Stimulated activated naive B cell treated with anti-CD40 and anti-IgM and Interleukin-4, amounts not matched to agents 10 μg/mL and 1 μg/mL and 100 μg/mL, for 72 hours (primary cell): ENCODE measurements at places on chromosomes 1 and 21.

DNA sequence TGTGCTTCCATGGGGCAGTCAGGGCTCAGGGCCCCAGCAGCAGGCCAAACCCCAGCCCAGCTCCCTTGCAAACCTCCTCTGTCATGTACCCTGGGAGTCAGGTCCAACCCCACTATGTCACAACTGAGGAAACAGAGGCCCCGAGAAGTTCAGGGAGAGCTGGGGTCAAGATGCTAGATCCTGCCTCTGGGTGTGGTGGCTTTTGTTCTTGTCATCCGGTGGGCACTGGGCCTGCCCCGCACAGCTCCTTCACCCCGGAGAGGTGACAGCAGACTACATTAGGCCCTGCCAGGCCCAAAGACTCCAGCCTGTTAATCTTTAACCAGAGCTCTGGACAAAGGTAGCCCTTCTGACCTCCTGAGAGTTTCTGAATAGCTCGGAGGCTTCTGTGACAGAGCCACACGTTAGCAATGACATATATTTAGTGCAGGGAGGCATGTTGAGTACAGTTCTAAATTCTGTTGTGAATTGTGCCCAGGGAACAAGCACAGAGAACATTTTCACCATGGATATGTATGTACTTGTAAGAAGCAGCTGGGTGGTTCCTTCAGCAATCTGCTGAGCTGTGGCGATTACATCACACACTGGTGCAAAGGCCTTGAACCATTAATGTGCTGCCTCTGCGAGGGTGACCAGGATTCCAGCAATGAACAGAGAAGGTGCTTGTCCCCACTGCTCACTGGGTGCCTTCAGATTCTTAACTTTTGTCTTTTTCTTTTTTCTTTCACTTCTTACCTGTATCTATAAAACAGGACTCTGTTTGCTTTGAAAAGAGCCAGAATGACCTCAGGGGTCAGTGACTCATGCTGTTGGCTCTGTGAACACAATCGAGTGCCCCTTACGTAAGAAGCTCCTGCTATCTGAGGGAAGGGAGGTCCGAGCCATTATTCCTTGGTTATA is 102.8 kb downstream of the RHOU start:
- DNase-seq = no peak

GRCh38 chr1:96980448-96980847 is 258.9 kb downstream of the PTBP2 start:
- no peak for DNase-seq

GRCh38 chr1:16938351-16939321 is 16.9 kb downstream of the CROCC start:
- DNase-seq = no peak

GRCh38 chr1:115239148-115239422 is 99.0 kb downstream of the NGF start:
- DNase-seq = no peak

GRCh38 chr21:45393021-45393420 is 11.9 kb upstream of the COL18A1 start:
- no peak for DNase-seq

GRCh38 chr1:24294228-24294672 is 24.9 kb upstream of the GRHL3 start:
- DNase-seq = no peak

GRCh38 chr1:171654942-171655745 is 2.7 kb upstream of the MYOC start:
- peak; percentile 43 for DNase-seq

- DNase-seq = no peak
Observed at GRCh38 chr1:181191494-181192040, 103.1 kb downstream of the IER5 start.

DNA sequence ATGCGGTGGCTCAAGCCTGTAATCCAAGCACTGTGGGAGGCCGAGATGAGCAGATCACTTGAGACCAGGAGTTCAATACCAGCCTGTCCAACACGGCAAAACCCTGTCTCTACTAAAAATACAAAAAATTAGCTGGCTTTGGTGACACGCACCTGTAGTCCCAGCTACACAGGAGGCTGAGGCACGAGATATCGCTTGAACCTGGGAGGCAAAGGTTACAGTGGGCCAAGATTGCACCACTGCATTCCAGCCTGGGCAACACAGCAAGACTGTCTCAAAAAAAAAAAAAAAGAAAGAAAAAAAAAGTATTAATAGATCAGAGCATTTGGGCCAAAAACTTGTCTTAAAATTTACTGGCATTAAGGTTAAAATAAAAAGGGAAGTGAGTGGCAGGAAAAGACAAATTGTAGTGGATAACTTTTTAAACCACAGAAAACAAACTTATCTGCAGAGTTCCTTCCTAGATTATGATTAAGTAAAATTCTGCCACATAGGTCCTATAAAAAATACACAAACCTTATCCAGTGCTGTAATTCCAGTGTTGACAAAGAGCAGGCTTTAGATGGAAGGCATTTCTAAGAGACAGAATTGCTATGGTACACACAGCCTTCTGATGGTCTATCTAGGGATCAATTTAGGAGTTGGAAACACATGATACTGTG is 53.3 kb downstream of the EIF4G3 start:
- DNase-seq = no peak

DNA sequence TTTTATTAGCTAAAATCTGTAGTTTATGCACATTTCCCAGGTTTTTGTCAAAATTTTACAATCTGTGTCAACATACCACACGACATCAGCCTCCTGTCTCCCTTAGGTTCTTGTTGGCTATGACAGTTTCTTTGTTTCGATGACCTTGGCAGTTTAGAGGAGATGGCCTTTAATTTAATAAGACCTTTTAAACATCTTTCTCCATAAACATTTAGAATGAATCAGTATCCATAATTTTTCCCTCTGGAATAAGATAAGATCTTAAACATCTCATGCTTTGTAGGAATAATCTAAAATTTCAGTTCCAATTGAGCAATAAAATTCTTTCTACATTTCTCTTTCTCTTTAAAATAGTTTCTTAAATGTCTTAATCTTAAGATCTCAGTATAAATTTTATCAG is 28.7 kb upstream of the DYRK1A start:
- no peak for DNase-seq

GRCh38 chr1:162360237-162360873 is 16.3 kb downstream of the SPATA46 start:
- DNase-seq = no peak

- DNase-seq = no peak
Observed at GRCh38 chr1:54984131-54984842, 3.9 kb downstream of the TMEM61 start.

DNA sequence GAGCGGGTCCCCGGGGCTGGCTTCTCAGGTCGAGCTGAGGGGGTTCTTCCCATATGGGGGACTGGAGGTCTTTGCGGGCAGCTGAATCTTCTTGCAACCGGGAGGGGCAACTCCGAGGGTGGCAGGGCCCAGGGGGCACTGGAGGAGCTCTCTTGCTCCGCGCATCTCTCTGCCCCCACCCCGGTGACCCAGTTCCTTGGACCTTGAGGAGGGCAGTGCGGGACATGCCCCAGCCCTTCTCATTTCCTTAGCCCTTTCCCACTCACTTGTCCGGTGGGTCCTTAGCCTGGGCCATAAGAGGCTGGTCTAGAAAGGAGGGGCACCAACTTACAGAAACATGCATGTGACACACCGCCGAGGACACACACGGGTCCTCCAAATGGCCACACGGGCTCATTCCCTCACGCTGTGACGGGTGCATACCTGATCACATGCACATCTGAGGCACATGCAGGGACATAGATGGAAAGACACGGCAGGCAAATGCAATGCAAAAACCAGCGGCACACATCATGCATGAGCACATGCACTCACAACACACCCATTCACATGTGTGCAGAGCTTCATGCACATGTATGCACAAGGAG is 630 bp downstream of the HPCA start:
- DNase-seq = no peak

DNA sequence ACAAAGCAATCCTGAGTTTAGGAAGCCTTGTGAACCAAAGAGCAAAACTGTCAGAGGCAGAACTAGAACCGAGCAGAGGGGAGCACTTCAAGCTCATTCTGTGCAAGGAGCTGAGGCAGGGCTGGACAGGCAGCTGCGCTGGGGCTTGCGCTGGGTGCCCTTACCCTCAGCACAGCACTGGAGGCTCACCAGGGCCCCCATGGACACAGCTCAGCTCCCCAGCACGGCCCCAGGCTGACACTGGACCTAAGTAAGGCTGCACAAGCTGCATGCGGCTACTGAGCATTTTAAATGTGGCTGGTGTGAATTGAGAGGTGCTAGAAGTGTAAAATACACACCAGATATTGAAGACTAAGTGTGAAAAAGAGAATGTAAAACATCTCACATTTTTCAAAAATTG is 22.1 kb downstream of the TMEM63A start:
- DNase-seq = no peak

GRCh38 chr1:66445492-66446181 is 88.3 kb upstream of the SGIP1 start:
- DNase-seq = peak; percentile 32

DNA sequence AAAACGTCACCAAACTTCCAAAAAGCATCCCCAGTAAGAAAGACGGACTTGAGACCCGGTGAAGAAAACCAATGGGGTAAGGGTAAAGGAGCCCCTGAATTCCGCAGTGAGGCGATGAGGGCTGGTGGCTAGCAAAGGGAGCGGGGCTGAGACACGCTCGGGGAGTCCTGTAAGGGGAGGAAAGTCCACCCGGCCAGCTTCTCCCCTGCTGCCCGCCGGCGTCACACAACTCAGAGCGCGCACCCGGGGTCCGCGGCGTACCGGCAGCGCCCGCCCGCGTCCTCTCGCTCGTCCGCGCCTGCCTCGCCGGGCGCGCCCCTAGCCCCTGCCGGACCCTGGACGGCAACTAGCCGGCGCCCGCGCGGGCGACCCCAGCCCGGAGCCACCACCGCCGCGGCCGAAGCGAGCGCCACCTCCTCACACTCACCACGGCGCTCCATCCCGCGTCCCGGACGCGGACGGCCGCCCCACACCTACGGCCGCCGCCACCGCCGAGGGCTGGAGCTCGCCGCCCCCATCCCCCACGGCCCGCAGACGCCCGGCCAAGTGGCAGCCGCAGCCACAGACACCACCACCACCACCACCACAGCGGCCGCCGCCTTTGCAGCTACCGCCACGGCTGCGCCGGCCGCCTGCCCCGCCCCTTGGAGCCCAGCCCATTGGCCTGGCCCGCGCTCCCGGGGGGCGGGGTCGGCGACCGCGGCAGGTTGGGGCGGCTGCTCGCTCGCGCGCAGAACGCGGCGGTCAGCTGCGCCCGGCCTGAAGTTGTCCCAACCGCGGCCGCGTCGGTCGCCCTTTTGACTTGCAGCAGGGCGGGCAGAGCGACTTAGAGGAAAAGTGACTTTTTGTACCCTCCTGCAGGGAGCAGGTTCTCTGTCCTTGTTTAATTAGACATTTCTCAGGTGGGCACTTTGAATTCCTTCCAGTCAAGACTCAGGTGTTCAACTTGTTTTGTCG is 10.0 kb upstream of the ARHGAP29 start:
- peak; percentile 7 for DNase-seq

GRCh38 chr1:43315481-43315880 is 14.7 kb downstream of the TIE1 start:
- DNase-seq = no peak

DNA sequence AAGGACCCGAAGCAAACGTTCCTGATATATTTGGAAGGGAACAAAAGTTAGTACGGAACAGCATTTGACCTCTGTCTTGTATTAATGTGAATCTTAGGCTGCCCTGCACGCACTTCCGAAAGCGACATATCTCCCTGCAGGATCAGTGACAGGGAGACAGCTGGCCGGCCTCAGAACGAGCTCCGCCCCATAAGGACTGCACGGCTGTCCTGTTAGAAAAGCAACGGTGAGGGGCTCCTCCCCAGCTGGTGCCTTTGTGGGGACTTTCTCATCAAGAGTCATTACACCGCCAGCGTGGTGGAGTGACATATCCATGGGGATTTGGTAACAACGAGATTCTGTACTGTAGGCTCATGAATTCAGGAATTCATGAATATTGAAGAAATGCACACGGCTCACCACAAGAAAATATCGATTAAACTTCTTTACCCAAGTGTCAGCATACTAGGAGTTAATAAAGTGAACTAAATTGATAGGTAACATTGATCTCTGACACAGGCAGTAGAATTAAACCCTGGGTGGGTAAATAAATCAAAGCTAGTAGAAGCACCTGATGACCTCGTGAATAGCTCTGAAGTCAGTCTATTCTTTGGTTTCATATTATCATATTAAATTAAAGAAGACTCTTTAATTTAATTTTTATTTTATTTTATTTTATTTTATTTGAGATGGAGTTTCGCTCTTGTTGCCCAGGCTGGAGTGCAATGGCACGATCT is 8.1 kb upstream of the GREM2 start:
- DNase-seq = no peak

GRCh38 chr1:110605446-110605845 is 712 bp downstream of the KCNA2 start:
- no peak for DNase-seq

DNA sequence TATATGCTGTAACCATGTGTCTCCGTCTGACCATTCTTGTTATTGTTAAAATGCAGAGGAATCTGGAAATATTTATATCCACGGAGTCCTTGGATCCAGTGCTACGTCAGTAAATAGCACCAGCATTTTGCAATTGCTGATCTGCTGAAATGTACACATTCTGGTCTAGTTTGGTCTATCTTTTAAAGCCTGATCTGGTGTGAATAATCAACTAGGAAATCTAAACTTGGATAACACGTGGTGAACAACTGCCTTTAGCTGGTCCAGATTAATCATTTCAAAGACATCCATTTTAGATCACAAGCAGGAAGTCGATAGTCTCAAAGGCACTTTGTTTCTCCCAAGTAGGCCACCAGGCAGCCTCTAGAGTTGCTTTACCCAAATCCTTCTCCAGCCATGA is 32.6 kb downstream of the PDPN start:
- DNase-seq = no peak

DNA sequence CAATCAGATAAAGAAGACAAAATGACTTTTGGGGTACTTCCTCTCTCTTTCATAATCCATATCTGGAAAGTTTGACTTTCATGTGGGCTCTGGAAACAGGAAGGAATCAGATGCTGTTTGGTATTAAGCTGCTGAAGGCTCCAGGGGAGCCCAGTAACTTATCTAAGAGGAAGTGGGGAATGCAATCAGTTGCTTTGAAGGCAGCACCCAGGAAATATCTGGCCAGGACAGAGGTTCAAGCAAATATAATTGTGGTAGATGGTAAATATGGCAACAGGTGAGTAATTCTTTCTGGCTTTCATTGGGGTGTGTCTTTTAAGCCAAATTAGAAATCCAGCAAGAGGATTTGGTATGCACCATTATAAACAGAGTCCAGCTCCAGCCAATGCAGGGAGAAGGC is 44.4 kb downstream of the COLGALT2 start:
- DNase-seq = no peak
